ENCODE measurements at places on chromosomes 1 and 21. TPM values are rescaled to one million over a fixed set of nuclear protein-coding genes. Genes with fewer than 3 reads are reported as not detected.

DNA sequence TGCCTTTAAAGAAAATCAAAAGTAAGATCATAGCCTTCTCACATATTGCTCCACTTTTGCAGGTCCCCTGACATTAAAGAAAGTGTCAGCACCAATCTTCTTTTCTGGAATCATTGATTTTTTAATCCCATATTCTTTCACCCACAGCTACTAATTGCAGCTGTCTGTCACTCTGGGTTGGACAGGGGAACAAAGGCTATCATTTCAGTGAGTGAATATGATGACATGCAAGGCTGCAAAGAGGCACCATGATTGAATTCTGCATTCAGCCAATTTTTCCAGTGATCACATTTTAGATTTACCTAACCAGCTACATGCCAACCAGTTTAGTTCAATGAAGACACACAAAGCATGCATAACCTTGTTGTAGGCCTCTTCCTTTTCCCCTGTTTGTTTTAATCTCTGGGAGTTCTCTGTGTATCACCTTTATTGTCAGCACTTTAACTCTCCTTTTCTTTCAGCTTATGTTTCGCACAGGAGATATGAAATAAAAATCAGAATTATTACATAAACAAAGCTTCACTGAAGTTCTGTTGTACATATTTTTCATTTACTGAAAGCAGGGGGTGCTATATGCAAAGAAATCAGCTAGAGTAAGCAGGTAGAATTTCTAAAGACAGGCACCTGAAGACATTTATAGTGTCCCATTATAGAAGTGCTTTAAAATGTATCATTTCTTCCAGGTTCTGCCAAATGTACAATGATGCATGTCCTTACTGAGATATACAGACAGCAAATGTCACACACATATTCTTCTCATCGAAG lies 584.8 kb downstream of the PLA2G4A start:
- no peak for DNase-seq
- H3K27me3 ChIP-seq = no peaks in the 10 kb centered on the region
- no peak overlapping the region for H3K4me3 ChIP-seq
- no peaks in the 10 kb centered on the region for H3K4me1 ChIP-seq
- H3K36me3 ChIP-seq = no peaks in the 10 kb centered on the region

GRCh38 chr1:109898842-109899241 lies 11.8 kb upstream of the CSF1 start:
- H3K4me1 ChIP-seq = peaks cover 12% of the 10 kb centered on the region
- no peaks in the 10 kb centered on the region for H3K36me3 ChIP-seq
- H3K27me3 ChIP-seq = no peaks in the 10 kb centered on the region

- no peak overlapping the region for H3K4me3 ChIP-seq
- H3K27ac ChIP-seq = no peak overlapping the region
- no peak for DNase-seq
- H3K4me1 ChIP-seq = no peaks in the 10 kb centered on the region
- H3K27me3 ChIP-seq = no peaks in the 10 kb centered on the region
Measured at GRCh38 chr1:183251959-183252450, 65.9 kb downstream of the LAMC2 start.

The HAO2 gene
- not detected for total RNA-seq

- DNase-seq = no peak
- H3K4me3 ChIP-seq = no peak overlapping the region
- H3K27ac ChIP-seq = no peak overlapping the region
Measured at GRCh38 chr1:59477286-59477685, 180.4 kb downstream of the FGGY start.

The PTGS2 gene
- total RNA-seq = 3.7 TPM
